ENCODE measurements at places on chromosomes 5 and 9.

- no peak for DNase-seq
Observed at GRCh38 chr5:78472469-78473106, 112.2 kb downstream of the SCAMP1 start.

DNA sequence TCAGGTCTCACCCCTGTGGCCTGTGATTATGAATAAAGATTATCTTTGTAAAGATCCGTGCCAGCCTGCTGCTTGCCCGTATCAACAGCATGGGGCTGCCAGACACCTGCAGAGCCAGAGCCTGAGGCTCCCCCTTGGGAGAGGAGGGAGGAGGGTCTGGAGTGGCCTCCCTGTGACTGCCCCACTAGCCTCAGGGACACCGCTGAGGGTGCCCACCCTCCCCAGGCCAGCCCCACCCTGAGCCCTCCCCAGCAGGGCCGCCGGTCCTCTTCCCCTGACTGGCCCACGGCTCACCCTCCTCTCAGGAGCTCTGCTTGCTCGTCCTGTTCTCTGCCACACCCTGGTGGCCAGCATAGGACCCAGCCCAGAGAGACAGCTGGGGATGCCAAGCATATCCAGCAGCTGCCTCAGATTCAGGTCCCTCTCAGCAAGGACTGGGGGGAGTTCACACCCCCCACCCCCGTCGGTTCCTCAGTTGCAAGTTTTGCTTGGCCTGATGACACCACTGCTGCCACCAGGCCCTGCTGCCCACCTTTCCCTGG lies 1.9 kb downstream of the SSNA1 start:
- DNase-seq: no peak

DNA sequence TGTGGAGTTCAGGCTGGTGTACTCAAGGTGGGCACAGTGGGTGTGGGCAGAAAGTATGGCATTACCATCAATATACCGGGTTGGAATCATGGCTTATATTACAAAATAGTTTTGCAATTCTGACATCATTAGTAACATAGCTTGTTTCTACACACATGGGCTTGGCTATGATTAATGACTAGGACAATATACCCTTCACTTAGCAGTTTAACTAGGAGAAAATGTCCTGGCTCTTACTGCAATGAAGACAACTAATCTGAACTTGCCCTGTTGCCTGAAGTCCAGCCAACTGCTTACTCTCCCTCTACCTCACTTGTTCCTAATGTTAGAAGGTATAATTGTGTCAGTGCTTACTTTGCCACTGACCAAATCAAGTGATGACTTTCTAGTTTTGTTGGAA lies 612.5 kb downstream of the EFNA5 start:
- DNase-seq: no peak

- DNase-seq: no peak
Observed at GRCh38 chr5:44574678-44575077, 185.5 kb upstream of the FGF10 start.

- DNase-seq: no peak
Observed at GRCh38 chr5:78458843-78459242, 98.4 kb downstream of the SCAMP1 start.

- peak; percentile 20 for DNase-seq
Observed at GRCh38 chr9:136105398-136106135, 10.5 kb upstream of the NACC2 start.

DNA sequence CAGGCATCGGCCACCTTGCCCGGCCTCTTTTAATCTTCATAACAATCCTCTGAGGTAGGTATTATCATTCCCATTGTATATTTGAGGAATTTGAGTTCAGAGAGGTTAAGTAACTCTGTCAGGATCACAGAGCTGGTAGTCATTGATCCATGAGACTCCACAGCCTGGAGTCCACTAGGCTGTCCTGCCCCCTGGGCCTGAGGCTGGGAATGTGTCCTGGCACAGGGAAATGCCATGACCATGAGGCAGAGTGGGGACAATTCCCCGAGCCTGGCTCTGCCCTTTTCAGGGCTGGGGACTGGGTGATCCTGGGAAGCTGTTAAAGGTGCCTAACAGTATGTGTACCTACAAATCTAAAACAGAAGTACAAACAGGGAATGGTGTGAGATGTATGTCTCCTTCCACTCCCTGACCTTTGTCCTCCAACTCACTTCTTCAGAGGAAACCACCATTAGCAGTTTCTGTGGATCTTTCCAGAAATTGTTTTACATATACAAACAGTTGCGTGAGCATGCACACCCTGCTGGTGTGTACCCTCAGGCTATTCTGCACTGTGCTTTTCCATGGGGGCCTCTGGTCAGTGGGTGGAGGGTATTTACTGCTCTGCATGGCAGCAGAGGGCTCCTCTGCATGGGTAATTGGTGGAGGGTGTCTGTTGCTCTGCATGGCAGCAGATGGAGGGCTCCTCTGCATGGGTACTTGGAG lies 53.8 kb downstream of the NDST1 start:
- no peak for DNase-seq

DNA sequence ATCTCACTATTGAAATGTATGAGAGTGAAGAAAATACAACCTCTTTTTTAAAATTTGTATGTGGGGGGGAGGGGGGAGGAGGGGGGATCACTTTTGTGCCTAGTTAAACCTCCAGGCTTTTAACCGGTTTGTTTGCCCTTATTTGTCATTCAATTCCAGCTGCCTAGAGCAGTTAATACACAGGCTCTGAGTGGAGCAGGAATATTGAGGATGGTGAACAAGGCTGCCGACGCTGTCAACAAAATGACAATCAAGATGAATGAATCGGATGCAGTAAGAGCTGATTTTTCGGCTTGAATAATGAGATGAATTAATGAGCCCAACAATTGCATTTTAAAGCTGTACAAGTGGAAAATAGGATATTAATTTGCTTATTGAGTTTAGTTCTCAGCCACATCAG lies 28.7 kb upstream of the SNX24 start:
- DNase-seq: no peak

- no peak for DNase-seq
Observed at GRCh38 chr9:37371565-37372464, 50.7 kb upstream of the GRHPR start.

DNA sequence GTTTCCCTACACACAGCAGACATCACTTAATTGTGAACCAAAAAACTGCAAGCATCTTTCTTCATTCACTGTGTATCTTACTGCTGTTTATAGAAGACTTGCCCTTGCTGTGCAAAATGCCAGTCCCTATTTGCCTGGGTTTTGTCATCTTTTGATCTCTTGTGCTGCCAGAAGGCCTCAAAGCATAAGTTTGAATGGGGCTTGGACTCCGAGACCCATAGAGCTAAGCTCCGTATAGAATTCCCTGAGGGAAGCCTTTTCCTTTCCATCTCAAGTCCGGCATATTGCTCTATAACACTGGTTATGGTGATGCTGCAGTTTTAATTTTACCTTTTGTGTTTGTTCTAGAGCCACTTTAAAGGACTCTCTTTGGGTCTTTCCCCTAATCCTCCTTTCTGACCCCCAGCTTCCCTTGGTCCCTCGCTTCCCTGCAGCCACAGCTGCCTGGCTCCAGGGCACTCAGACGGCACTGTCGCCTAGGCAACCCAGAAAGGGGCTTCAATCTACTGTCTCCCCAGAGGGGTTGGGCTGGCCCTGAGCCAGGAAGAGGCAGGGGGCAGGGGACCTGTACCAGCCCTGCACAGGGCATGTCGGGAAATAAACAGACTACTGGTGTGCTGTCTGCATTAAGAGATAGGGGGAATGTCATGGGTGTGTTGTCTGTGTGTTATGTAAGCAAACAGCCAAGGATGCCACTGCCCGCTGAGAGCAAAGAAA lies 73.4 kb upstream of the MELK start:
- no peak for DNase-seq

GRCh38 chr9:122221183-122221811 lies 7.5 kb downstream of the LHX6 start:
- peak; percentile 38 for DNase-seq

DNA sequence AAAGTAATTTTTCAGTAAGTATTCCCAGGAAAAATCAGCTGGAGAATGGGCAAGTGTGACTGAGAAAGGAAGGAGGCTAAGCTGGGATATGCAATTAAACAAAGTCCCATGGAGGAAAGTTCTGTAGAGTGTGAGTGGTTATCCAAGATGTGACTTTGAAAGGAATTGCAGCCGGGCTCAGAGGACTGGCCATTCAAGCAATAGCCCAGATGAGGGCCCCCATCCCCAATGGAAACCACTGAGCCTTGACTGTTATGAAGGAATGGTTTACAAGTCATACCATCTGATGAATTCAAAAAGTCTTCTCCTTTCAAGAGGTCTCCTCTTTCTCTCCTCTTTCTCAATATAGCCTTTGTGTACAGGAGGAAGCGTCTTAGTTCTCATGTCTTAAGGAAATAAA lies 6.5 kb downstream of the LVRN start:
- no peak for DNase-seq

DNA sequence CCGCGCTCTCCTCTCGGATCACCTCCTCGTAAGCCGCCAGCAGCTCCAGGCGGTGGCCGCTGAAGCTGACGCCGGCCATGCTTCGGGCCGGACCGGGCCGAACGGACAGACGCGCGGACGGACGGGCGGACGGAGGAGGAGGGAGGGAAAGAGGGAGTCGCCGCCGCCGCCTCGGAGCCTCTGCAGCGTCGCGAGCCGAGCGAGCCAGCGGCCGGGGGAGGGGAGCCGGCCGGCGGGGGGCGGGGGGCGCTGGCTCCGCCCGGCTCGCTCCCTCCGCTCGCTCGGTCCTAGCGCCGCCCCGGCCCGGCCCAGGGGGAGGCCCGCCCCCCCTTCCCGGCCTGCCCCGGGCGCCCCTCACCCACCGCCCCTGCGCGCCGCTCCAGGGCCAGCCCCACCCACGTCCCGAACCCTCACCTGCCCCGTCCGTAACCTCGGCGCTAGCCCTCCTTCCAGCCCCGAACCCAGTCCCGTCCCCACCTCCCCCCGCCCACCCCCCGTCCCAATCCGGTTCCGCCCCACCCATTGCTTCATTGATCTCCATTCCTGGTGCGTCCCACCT lies at the start of gene DBN1:
Gene DBN1, minus strand, starts transcription at position 192 of the 559 bp plus-strand sequence. Its CDS starts 113 bp downstream, at position 79.
- peak; percentile 76 for DNase-seq

GRCh38 chr5:5605170-5605764 lies 182.8 kb downstream of the ICE1 start:
- DNase-seq: no peak

DNA sequence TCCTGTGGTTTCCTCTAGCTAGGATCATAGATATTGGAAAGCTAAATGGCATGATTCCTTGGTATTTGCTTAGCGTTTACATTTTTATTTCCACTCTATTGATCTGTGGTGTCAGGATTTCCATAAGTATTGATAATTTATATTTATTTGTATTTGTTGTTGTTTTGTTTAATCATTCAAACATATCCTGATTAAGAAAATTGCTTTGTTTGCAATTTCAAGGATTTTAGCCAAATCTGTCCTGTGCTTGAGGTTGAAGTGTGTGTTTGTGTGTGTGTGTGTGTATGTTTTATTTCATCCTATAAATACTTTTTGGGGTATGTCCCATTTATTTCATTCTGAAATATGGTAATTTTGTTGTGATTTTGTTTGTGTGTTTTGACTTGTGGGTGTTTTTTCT lies 1884.1 kb upstream of the CDH6 start:
- DNase-seq: no peak

DNA sequence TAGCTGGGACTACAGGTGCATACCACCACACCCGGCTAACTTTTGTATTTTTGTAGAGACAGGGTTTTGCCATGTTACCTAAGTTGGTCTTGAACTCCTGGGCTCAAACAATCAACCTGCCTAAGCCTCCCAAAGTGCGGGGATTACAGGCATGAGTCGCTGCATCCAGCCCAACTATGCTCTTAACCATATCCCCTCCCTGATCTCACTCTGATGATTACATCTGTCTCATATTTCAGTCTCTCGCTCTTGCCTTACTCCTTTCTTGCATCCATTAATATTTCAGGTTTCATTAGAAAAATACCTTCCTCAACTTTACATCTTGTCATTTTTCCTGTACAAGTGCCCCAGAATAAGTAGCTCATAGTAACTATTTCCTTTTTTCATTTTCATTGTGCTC lies 61.0 kb upstream of the BASP1 start:
- no peak for DNase-seq

- DNase-seq: no peak
Observed at GRCh38 chr9:2053883-2054845, 39.0 kb downstream of the SMARCA2 start.

DNA sequence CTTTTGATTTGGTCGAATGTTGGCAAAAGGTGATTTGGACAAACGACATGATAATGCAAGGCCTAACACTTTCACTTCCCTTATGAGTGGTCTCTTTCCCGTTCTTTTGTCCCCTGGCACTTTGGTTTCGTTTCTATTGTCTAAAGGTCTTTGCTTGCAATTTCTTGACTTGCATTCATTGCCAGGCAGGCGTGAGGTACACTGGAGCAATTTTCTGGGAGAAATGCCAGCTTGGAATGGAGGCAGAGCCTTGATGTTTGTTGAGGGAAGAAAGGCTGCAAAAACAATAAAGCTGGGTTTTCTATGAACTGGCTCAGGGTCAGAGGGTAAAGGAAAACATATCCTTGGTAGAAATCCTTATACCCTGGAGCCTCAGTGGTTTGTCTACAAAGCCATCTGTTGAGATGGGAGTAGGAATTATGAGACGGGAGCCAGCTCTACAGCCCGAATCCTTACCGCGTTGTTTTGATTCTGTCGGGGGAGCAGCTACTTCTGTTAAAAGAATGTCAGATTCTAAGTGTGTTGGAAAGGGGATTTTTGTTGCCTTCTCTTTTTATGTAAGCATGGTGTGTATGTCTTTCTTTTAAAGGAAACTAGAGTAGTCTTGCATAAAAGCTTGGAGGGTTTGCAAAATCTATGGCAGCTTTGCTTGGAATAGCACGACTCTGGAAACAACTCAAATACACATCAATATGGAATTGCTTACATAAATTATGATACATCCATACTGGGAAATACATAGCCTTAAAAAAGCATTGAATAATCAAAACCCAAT lies 158.9 kb downstream of the RMI1 start:
- DNase-seq: no peak

GRCh38 chr5:129112295-129112694 lies 17.7 kb downstream of the ISOC1 start:
- DNase-seq: no peak

- no peak for DNase-seq
Observed at GRCh38 chr9:71506821-71507220, 261.5 kb downstream of the CEMIP2 start.

DNA sequence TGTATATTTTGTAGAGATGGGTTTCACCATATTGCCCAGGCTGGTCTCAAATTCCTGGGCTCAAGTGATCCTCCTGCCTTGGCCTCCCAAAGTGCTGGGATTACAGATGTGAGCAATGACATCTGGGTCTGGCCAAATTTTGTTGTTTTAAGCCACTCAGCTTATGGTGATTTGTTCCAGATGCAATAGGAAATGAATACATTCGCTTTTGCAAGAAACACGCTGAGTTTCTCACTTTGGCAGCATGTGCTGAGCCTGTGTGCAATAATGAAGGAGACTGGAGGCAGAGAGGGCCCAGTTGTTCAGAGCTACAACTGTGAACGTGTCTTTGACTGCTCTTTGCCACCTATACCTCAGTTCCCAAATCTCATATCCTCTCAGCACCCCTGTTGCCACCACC lies 56.4 kb downstream of the KIF4B start:
- no peak for DNase-seq

DNA sequence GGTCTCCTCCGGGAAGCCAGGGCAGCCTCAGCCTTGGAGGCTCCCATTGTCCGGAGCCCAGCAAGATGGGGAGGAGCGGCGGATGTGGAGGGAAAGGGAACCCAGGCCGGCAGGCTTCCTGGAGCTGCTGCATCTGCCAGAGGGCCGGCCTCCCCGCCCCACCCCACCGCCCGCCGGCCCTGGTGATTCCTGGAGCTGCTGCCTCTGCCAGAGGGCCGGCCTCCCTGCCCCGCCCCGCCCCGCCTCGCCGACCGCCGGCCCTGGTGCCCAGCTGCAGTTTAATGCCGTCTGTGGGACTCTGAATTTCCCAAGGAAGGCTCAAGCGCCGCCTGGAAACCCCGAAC lies 31.6 kb downstream of the EXD3 start:
- DNase-seq: no peak

GRCh38 chr9:36144309-36145232 lies 8.0 kb downstream of the GLIPR2 start:
- no peak for DNase-seq

All from mesendoderm (in vitro differentiated cells).